ENCODE measurements at places on chromosomes 11 and 22. TPM values are rescaled to one million over a fixed set of nuclear protein-coding genes. Genes with fewer than 3 reads are reported as not detected.

ADM2 gene
- polyA plus RNA-seq: 0.49 TPM

BSX gene
- polyA plus RNA-seq: not detected

APOA1 gene
- 0.75 TPM for polyA plus RNA-seq

MMP11 gene
- polyA plus RNA-seq: 9.0 TPM

OR5J2 gene
- polyA plus RNA-seq: not detected

CRYBA4 gene
- not detected for polyA plus RNA-seq

CLMP gene
- polyA plus RNA-seq: not detected

ZNF280A gene
- polyA plus RNA-seq: 0.10 TPM

GAB4 gene
- polyA plus RNA-seq: not detected

CATSPERZ gene
- polyA plus RNA-seq: not detected

TMEM191C gene
- 0.50 TPM for polyA plus RNA-seq

C11orf91 gene
- not detected for polyA plus RNA-seq

SMIM35 gene
- 0.11 TPM for polyA plus RNA-seq

FBLN1 gene
- polyA plus RNA-seq: 153 TPM

SDHAF2 gene
- polyA plus RNA-seq: 33.8 TPM

VWCE gene
- 7.9 TPM for polyA plus RNA-seq

GRCh38 chr11:45225277-45225676 is 60.9 kb downstream of the SYT13 start:
- DNase-seq: no peak

GRCh38 chr11:17827006-17827405 is 92.4 kb downstream of the KCNC1 start:
- no peak for DNase-seq

GRCh38 chr11:100600941-100601340 is 86.1 kb upstream of the ARHGAP42 start:
- DNase-seq: no peak

- peak; percentile 22 for DNase-seq
Observed at GRCh38 chr22:36773935-36774334, 2.0 kb downstream of the IFT27 start.

DNA sequence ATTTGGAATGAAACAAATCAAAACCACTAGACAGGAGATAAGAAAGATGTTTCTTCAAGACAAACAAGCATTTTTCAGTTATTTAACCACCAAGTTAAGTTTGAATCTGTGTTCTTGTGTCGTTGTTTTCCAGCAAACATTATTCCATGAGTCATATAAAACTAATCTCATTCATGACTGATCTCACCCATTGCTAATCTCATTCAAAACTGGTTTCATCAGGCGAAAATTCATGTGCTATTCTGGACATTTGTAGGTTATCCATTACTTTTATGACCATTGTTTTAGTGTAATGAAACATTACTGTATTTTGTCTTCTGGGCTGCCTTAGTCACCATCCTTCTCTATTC is 221.8 kb downstream of the DDX10 start:
- no peak for DNase-seq

GRCh38 chr11:75388386-75389275 is 10.7 kb upstream of the RPS3 start:
- peak; percentile 70 for DNase-seq

DNA sequence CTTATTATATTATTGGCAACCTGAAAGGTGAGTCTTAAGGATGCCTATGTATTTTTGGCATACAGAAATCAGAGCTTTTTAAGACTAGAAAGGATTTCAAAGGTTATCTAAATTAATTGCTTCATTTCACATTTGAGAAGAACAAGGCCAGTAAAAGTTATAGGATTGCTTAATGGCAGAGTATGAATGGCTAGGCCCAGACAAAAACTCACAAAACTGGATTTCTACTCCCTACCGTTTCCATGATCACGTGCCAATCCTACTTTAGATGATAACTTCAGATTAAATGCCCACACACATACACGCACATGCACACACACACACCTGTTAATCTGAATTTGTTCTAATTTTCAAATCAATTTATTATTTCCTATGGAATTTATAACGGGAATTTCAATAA is 1.8 kb upstream of the PDE3B start:
- DNase-seq: no peak

GRCh38 chr11:129223260-129223659 is 31.1 kb upstream of the ARHGAP32 start:
- no peak for DNase-seq

DNA sequence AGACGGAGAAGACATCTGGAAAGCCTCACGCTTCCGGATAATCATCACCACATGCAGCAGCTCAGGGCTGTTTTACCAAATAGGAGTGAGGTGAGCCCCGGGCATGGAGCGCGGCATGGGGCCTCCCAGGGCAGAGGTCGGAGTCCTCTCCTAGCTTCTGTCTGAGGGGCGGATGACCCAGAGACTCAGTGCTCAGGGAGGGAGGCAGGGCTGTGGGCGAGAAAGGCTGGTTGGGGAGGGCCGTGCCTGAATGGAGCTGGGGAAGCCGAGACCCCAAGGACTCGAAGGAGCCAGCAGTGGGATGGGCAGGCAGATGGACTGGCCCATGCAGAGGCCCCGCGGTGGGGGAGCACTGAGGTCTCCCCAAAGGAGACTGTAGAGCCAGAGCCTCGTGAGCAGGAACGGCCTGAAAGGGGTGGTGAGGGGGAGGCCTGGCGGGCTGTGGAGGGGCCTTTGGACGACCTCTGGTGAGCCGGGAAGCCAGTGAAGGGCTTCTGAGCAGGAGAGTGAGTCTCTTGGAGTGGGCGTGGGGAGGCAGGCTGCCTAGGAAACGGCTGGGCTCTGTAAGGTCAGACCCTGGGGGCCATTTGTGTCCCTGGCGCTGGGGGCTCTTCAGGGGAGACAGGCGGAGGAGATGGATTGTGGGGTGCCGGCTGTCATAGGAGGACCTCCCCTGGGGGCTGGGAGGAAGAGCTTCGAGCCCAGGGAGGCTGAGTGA is 24.7 kb upstream of the PANX2 start:
- DNase-seq: no peak

- no peak for DNase-seq
Observed at GRCh38 chr11:73012121-73012863, 129.8 kb downstream of the FCHSD2 start.

DNA sequence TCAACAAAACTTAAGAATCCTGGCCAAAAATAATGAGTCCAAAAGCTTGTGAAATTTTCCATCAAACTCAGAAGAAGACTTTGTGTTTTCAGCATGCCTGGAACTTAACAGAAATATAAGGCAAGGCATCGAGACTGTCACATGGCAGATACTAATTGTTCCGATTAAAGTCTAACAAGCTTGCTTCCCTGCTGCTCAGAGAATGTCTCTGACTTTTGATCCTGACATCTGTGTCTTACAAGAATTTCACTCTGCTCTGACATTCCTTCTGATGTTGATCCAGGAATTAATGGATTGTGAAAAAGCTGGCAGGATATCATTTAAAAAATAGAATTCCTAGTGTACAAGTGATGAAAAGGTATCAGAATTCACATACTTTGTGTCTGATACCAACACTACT is 170.2 kb downstream of the DCDC1 start:
- no peak for DNase-seq

DNA sequence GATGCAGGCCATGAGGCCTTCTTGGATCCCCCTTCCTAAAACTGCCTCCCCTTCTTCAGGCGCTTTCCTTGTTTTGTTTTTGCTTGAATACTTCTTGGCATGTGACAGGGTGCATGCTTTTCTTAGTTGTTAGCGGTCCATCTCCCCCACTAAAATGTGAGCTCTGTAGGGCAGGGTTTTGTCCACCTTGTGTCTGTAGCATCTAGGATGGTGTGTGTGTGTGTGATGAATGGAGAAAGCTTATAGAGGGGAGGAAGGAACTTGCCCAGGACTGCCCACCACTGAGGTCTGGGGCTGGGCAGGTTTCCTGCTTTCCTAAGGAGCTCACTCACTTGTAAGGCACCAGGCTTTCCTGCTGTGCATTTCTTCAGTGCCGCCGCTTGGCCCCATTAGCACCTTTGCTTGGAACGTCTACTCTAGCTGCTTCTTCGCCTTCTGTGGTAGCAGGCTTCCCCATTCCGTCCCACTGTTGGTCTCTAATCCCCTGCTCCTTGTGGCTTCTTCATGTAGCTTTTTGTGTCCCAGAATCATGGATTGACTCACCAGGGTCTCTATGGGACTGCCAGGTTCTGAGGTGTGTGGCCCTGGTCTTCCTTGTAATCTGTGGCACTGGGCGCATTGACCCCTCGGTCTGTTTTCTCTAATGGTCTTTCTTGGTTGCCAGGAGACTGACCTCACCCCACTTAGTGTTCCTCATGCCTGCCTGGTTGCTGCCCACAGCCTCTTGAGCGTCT is 3.3 kb downstream of the DGCR8 start:
- no peak for DNase-seq

DNA sequence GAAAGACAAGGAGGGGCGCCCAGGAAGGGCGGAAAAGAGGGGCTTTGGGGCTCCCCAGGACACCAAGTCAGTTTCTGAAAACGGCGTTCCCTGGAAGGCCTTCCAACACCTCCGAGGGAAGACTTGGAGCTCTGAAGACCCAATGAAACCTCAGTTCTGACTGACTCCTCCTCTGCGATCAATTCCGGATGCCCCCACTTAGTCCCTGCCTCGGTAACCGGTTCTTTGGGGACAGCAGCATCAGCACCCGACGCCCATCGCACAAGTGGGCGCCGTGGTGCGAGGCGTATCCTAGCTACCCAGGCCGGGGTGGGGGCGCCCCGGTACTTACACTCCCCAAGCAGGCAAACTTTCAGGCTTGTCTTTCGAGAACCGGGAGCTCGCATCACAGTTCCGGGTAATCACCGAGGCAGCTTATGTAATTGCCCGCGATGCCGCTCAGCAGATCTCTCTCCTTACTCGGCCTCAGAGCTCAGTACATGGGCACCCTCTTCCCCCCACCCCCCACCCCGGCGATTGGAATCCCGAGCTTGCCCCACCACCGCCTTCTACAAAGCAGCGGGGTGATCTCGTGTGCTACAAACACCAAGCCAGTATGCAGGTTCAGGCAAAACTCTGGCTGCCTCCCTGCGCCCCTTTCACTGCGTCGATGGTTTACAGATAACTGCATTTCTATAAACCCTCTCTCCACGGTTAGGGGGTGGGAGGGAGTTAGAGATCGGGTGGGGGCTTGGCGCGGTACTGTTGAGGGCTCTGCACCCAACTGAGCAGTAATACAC is 2.0 kb downstream of the TENM4 start:
- peak; percentile 22 for DNase-seq

- DNase-seq: no peak
Observed at GRCh38 chr11:47163898-47164297, 12.8 kb downstream of the ARFGAP2 start.

DNA sequence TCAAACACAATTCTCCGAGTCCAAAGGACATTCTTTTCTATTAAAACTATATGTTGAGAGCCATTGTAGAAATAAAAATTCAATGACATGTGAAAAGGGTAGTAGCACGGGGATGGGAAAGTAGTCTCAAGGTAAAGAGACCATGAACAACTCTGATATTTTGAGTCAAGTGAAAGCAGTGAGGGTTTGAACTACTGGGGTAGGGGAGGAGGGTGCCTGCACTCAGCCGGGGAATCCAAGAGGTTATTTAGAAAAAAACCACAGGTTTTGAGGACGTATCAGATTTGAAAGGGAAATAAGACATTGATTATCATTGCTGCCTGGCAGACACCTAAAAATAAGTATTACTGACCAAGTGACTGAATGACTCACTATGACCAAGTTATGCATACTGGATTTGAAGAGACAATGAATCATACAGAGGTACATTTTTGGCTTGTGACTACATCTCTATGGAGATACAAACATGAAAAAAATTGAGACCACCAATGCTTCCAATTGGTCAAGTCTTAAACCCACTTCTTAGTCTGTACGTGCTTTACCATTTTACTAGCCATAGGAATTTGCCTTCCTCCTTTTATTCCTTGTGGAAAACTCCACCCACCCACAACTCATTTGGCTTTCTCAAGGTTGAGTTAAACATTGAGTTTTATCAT is 2.2 kb upstream of the OR52H1 start:
- no peak for DNase-seq

DNA sequence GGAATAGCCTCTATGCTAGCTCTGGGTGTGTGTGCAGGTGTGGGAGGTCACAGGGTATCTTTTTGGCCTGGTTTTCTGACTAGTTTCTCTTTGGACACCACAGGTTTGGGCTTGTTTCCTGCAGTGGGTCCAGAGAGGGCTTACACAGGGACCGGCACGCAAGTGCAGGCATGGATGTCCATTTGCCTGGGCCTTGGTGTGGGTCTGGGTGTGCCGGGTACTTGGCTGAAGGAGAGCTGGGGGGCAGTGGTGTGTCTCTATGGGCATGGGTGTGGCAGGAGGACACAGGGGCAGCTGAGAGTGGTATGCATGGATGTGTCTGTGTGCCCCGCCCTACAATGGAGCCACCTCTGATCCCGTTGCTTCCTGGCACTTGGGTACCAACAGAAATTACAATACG is 7.5 kb upstream of the KCNJ11 start:
- DNase-seq: no peak

- no peak for DNase-seq
Observed at GRCh38 chr11:61342207-61342803, 9.3 kb downstream of the TKFC start.

GRCh38 chr11:12725863-12726682 is 51.9 kb downstream of the TEAD1 start:
- no peak for DNase-seq

DNA sequence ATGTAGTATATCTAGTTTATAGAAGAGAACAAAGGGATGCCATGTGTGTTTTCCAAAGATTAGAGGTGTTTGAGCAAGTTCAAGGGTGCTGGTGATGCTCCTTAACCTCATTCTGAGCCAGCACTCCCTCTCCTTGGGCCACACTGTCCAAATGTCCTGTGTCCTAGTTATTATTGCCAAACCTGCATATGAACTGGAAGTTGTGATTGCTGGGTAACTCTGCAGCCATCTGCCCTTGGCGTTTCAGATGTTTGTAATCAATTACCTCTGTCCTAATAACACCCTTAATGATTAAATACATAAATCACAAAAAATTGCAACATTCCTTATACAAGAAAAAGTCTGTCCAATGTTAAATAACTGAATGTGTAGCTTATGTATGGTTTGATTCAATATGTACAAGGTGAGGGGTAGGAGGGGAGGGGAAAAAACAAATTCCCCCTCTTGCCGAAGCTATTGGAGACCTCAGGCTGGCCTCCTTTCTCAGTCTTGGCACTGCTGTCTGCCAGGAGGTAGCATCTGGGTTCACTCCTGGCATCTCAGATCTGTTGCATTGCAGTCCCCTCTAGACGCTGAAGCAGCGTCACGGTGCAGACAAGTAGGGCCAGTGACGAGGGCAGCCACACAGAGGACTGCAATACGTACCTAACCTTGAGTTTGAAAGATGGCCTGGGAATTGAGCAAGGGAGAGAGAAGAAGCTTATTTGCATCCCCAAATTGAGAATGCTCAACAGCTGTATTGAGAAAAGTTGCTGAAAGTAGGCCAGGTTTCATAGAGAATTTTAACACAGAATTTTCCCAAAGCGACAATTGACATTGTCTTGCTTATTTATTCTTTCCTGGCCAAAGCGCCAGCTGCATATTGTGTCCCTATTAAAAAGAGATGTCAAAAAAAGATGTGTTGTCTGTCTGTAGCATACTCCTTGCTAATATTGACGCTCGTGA is 89.6 kb upstream of the ARHGAP32 start:
- DNase-seq: no peak

- no peak for DNase-seq
Observed at GRCh38 chr11:75595429-75595828, 33.4 kb downstream of the SERPINH1 start.

Data from muscle of arm (tissue), 14 donors.